ENCODE measurements at places on chromosomes 4 and X.

DNA sequence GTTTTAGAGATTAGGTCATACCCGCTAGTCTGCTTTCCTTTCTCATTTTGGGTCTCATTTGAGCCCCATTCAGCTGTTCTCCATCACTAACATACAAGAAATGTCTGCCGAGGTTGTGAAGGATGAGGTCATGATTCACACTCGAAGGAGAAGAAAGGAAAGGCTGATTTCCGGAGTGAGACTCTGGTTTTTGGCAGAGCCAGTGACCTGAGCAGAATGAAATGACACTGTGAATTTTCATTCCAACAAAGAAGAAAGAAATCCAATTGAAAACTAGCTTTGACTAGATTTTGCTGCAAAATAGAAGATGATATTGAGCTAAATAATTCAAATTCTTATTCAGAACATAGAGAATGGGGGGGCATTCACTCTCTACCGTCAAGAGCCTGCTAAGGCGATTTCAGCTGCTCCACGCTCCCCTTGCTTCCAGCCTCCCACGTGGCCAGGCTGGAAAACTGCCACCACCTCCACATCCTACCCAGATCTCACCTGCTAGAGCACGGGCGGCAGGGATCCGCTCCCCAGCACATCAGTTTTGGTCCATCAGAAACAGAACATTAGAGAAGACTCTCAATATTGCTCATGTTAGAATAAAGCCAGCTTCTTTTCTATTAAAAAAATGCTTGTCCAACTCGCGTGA, 39.0 kb downstream of the F11 start:
- no peak for DNase-seq

- no peak for DNase-seq
These were observed 370.4 kb downstream of the INPP4B start for GRCh38 chr4:142475663-142476062.

DNA sequence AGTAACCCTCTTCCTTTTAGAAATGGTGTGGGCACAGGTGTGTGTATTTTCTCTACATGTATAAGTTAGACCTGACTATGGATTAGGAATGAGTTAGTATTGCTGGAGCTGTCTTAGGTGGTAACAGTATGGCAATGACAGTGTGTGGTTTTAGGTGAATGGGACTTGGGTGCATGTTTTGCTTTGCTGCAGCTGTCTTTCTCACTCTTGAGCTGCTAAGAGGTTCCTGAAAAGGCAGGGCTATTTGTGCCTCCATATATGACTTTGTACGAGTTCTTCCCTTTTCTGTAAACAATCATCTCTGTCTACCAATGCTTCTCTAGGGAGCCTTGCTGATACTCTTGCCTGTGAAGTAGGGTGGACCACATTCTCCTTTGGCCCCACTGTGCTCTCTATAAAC, 234.8 kb upstream of the HHIP start:
- no peak for DNase-seq

DNA sequence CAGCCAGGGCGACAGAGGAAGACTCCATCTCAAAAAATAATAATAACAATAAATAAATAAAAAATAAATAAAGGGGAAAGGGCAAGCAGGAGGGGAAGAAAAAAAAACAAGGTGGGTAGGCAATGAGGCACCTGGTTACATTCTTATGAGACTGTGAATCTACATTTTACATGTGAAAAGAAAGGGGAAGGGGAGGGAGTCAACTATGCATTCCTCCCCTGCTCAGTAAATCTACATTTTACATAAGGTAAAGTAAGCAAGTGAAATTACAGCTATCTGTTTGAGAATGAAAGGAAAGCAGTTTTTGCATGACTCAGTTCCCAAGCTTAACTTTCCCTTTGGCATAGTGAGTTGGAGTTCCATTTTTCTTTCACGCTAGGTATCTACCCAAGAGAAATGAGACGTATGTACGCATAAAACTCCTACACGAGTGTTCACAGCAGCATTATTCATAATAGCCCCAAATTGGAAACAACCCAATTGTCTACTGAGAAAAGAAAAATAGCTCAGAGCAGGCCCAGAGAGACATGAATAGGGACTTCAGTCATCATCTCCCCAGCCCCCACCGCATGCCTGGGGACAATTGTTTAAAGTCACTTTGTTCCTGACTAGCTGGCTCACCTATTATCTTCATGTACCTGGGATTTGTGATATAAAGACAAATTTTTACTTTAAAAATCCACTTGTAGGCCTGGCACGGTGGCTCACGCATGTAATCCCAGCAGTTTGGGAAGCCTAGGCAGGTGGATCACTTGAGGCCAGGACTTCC, 52.4 kb downstream of the DDX3X start:
- no peak for DNase-seq

GRCh38 chr4:52093466-52093865, 42.4 kb downstream of the SPATA18 start:
- DNase-seq: no peak

GRCh38 chr4:122865425-122865824, 38.8 kb downstream of the FGF2 start:
- no peak for DNase-seq
